ENCODE measurements at places on chromosomes 2 and 18.

GRCh38 chr18:57772387-57772799, 30.7 kb downstream of the ATP8B1 start:
- DNase-seq = no peak

DNA sequence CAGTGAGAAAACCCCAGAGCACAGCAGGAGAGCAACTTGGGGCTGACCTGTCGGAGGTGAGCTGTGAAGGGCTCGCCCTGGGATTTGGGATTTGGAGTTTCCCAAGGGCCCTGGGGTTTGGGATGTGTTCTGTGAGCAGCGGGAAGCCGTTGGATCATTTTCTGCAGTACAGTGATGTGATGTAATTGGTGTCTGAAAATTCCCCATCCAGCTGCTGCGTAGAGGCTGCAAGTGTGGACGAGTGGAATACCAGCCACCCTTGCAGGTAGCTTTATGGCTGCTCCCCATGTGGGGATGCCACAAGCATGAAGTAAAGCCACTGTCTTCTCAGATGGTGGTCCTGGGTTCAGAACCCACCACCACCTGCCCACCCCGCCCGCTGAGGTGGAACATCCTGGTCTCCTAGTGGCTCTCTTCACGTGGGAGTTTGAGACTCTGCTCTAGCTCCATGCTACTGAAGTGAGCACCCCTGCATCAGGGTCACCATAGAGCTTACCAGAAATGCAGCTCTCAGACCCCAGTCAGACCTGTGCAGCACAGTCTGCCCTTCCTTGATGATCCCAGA, 15.0 kb downstream of the IMPA2 start:
- no peak for DNase-seq

DNA sequence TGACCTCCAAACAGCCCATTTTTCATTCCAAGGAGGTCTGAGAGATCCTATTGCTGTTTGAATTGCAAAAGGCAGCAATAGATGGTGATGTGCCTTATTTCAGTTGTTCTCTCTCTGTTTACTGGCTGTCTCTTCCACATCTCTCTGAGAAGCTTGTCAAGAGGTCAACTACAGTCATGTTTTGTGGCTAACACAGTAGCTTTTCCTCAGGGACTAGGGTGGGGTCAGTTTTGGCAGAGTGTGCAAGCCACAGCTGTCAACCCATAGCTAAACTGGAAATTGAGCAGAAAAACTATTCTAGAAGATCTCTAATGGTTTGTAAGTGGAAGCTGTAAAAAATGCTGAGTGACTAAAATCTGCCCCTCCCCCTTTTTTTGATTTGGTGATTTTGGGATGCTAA, 67.1 kb downstream of the DIS3L2 start:
- no peak for DNase-seq

GRCh38 chr2:83081826-83082690, 1377.0 kb downstream of the SUCLG1 start:
- peak; percentile 89 for DNase-seq

GRCh38 chr2:19484736-19485135, 126.3 kb upstream of the OSR1 start:
- DNase-seq = no peak

DNA sequence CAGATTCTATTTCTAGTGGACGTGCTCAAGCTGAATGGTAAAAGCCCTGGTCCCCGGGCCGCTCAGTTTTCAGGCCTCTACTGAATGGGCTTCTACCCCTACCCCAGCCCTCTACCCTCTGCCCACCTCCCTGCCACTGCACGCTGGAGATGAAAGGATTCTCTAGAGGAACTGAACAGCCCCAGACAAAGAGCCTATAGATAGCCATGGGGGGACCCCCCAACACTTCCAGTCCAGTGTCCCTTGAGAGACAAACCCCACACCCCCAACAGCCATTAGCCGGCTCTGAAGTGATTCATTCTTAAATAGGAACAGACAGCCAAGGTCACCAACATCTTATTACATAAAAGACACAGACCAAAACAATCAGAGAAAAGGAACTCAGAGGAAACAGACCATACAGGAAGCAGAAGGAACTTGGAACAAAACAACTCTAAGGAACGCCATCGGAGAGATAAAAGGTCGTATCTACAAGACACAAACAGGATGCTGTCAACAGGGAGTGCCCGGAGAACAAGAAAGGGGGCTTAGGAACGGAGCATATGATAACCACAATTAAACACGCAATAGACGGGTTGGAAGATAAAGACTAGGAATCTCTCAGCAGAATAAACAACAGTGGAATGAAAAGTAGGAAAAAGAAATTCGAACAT, 23.5 kb downstream of the TMEM37 start:
- DNase-seq = no peak

DNA sequence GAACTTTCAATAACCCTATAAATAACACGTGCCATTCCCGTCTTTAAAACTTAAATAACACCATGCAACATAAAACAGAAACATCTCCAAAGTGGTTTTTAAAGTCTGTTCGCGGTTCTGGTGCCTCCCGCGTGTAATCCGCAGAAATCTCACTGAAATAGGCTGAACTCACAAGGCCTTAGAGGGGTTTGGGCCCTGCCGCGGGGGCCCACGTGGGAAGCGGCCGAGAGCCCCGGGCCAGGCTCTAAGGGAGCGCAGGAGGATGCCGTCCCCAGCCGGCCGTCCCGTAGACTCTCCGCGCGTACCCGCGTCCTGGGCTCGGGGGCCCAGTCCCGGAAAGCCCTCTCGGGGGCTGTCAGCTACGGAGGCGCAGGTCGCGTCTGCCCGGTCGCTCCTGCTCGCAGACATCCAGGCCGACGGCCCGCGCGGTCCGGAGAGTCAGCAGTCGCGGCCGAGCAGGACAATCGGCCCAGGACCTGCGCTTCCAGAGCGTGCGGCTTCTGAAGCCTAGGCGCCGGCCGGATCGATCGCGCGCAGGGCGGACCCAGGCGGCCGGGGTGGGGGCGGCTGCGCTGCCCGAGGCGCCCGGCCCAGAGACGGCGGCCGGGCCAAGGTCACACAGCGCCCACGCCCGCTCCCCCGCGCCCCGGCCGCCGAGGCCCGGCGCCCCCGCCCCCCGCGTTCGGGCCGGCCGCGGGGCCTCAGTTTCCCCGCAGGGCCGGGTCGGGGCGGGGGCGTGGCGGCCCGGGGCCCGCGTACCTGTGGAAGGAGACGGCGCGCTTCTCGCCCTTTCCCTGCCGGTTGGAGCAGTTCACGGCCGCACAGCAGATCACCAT, 558 bp downstream of the THAP4 start:
- DNase-seq = no peak

- DNase-seq = no peak
These were observed 113.9 kb upstream of the CCDC68 start for GRCh38 chr18:55073116-55073515.

- DNase-seq = no peak
These were observed 19.3 kb upstream of the NCK2 start for GRCh38 chr2:105725388-105725787.

DNA sequence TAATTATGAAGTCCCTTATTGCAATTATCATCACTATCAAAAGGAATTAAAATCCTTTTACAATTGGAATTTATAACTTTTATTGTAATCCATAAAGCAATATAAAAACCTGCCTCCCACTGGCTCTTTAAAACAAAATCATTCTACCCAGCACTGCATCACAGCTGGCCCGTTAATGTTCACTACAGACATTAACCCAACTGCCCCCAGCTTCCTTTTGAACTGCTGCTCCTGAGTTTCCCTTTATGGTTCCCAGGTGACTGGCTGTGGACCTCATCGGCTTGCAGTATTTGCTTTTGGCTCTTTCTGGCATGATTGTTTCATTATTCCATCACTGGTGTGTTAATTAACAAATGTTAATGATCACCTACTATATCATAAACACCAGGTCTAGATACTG, 535.6 kb downstream of the THSD7B start:
- no peak for DNase-seq

GRCh38 chr2:127678531-127678930, 3.2 kb upstream of the LIMS2 start:
- no peak for DNase-seq

DNA sequence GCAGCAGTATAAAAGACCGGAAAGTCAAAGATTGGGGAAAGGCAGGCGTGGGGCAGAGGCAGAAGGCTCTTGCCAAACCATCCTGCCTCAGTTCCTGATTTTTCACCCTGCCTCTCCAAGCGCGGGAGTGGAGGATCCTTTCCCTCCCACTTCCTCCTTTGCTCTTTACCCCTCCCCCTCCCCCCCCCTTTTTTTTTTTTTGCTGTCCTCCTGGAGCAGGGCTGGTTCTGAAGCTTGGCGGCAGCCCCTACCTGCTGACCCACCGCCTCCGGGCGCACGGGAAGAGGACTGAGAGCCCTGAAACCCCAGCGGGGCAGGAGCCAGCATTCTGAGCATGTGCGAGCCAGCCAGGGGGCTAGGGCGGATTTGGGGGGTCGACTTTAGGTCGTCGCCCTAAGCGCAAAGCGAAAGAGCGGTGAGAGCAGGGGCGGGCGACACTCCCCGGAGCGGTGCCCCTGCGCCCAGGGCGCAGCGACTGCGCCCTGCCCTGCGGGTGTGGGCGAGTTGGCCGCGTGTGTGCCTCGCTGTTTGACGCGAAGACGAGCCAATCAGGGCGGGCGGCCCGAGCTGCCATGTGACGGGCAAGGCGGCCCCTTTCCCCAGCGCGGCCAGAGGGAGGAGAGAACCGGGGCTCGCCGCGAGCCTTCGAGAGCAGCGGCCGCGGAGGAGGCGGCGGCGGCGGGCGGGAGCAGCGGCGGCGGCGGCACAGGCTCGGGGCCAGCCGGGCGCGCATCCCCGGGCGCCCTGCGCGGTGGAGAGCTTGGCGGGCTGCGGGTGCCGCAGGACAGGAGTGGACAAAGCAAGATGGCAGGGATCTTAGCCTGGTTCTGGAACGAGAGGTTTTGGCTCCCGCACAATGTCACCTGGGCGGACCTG, at the start of gene CERS6:
CERS6 (plus strand) TSS at position 628 of the 876 bp plus-strand sequence; CDS start at position 805, 177 bp downstream.
- DNase-seq = peak; percentile 85

GRCh38 chr2:239399433-239399920, 1.3 kb downstream of the HDAC4 start:
- DNase-seq = no peak
